ENCODE measurements at places on chromosomes 4 and X. TPM values are rescaled to one million over a fixed set of nuclear protein-coding genes. Genes with fewer than 3 reads are reported as not detected.

Gene DAPP1
- 16.7 TPM for total RNA-seq

Gene SSX3
- total RNA-seq, result not detected

Gene CXCL11
- total RNA-seq, result not detected

Gene CLGN
- total RNA-seq, result 0.13 TPM

Gene F9
- not detected for total RNA-seq

Gene BMX
- not detected for total RNA-seq

Gene CSTF2
- 35.5 TPM for total RNA-seq

Gene HTN3
- not detected for total RNA-seq

Gene SLC34A2
- total RNA-seq, result not detected

DNA sequence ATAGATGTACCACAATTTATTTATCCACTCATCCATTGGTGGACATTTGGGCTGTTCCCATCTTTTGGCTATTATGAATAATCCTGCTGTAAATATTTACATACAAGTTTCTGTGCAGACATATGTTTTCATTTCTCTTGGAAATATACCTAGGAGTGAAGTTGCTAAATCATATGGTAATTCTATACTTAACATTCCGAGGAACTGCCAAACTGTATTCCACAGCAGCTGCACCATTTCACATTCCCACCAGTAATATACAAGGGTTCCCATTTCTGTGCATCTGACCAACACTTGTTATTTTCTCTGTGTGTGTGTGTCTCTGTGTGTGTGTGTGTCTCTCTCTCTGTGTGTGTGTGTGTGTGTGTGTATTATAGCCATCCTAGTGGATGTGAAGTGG lies 15.4 kb upstream of the DOCK11 start:
- no peak overlapping the region for H3K4me3 ChIP-seq
- no peak for DNase-seq
- no peaks in the 10 kb centered on the region for H3K4me1 ChIP-seq
- no peaks in the 10 kb centered on the region for H3K27me3 ChIP-seq

- peaks cover 5% of the 10 kb centered on the region for H3K27me3 ChIP-seq
- H3K4me1 ChIP-seq, result no peaks in the 10 kb centered on the region
- no peak overlapping the region for H3K27ac ChIP-seq
- H3K36me3 ChIP-seq, result no peaks in the 10 kb centered on the region
- peak; percentile 46 for DNase-seq
- no peak overlapping the region for H3K4me3 ChIP-seq
These were observed 163.6 kb downstream of the ZNF674 start for GRCh38 chrX:46381630-46382029.

- no peak overlapping the region for H3K4me3 ChIP-seq
- no peaks in the 10 kb centered on the region for H3K4me1 ChIP-seq
- no peaks in the 10 kb centered on the region for H3K27me3 ChIP-seq
- no peaks in the 10 kb centered on the region for H3K36me3 ChIP-seq
These were observed 218.2 kb downstream of the BANK1 start for GRCh38 chr4:102008711-102009110.

DNA sequence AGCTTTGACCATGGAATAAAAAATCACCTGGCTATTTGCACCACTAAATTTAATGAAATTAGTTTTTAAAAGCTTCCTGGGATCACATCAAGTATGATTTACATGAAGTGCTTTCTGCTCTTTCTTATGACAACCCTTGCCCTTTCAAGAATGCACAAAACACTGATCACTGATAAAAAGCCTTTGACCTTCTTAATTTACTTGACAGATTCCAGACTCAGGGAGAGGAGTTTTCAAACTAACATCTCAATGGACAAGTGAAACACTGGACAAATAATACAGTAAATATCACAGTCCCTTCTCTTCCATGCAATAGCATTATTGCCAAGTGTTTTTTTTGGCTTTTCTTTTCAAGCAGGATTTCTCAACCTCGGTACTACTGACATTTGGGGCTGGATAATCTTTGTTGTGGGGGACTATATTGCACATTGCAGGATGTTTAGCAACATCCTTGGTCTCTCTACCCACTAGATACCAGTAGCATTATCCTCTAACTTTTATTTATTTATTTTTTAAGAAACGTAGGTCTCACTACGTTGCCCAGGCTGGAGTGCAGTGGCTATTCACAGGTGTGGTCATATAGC lies 86.3 kb downstream of the ZNF827 start:
- no peaks in the 10 kb centered on the region for H3K27me3 ChIP-seq
- peaks cover 6% of the 10 kb centered on the region for H3K4me1 ChIP-seq
- H3K36me3 ChIP-seq, result peaks cover 14% of the 10 kb centered on the region
- H3K27ac ChIP-seq, result no peak overlapping the region

DNA sequence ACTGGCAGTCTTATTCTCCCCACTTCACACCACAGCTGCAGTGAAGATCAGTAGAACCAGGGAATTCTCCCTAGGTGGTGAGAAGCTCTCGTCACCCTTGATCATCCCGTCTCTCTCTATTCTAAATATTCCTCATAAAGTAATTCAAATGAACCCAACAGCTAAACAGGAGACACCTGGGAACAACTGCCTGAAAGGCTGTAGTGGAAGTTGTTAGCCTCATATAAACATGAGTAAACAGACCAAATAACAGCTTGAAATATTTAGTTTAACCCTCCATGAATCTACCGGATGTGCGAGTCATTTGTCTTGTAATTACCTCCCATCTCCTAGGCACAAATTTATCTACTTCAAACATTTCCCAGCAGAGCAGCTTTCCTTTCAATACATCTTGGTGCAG lies 30.4 kb upstream of the APELA start:
- no peak overlapping the region for H3K27ac ChIP-seq
- no peaks in the 10 kb centered on the region for H3K4me1 ChIP-seq
- no peak for DNase-seq
- H3K36me3 ChIP-seq, result no peaks in the 10 kb centered on the region

DNA sequence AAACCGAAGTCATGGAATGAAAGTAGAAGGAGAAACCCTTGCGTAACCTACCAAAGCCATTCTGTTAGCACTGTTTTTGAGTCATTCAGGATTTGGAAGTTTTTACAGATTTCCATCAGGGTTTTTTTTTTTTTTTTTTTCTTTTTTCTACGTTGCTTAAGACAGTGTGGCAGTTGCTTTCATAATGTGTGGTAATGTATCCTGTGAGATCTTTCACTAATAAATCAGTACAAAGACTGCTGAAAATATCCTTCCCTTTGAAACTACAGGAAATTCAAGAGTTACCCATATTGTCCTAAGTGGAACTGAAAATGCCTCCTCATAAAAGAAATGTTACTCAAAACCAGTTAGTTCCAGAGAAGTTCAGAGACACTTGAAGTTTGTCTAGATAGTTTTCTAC lies 137.8 kb downstream of the RAPGEF2 start:
- H3K27ac ChIP-seq, result no peak overlapping the region
- H3K4me1 ChIP-seq, result no peaks in the 10 kb centered on the region
- no peak for DNase-seq
- H3K36me3 ChIP-seq, result no peaks in the 10 kb centered on the region
- H3K27me3 ChIP-seq, result no peaks in the 10 kb centered on the region
- H3K4me3 ChIP-seq, result no peak overlapping the region

DNA sequence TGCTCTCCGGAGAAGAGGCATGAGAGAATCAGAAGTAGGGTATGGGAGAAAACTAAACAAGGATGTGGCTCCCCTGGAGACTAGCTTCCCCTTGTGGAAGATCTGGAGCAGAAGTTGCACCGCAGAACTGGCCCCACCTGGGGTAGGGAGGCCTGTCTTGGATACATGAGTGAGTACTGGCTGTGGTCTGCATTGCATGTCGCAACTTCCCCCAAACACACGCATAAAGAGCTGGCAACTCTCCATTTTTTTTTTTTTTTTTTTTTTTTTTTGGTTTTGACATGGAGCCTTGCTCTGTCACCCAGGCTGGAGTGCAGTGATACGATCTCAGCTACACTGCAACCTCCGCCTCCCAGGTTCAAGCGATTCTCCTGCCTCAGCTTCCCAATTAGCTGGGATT lies 119.9 kb downstream of the EGF start:
- no peak overlapping the region for H3K27ac ChIP-seq
- H3K36me3 ChIP-seq, result peaks cover 2% of the 10 kb centered on the region
- no peak overlapping the region for H3K4me3 ChIP-seq
- DNase-seq, result no peak
- H3K27me3 ChIP-seq, result peaks cover 27% of the 10 kb centered on the region

GRCh38 chrX:66019974-66020373 lies 19.9 kb downstream of the VSIG4 start:
- peaks cover 57% of the 10 kb centered on the region for H3K36me3 ChIP-seq
- no peak for DNase-seq
- H3K27me3 ChIP-seq, result no peaks in the 10 kb centered on the region
- peak overlapping the region; percentile 12 for H3K27ac ChIP-seq
- H3K4me3 ChIP-seq, result no peak overlapping the region

DNA sequence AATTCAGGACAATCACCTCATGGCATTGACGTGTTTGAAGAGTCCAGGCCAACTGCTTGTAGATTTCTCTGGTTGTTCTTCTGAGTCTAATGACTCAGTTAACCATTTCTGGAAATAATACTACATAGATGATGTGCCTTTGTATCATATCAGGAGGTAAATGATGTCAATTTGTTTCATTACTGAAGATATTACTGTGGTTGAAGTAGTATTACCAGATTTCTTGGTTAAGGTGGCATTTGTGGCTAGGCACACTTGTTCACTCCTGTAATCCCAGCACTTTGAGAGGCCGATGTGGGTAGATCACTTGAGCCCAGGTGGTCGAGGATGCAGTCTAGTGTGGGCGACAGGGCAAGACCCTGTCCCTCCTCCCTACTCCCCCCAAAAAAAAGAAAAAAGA lies 15.7 kb downstream of the RPL9 start:
- peaks cover 9% of the 10 kb centered on the region for H3K4me1 ChIP-seq
- no peak overlapping the region for H3K4me3 ChIP-seq
- no peak for DNase-seq
- no peak overlapping the region for H3K27ac ChIP-seq
- H3K36me3 ChIP-seq, result peaks cover 2% of the 10 kb centered on the region
- peaks cover 3% of the 10 kb centered on the region for H3K27me3 ChIP-seq

GRCh38 chr4:139558235-139559088 lies 2.4 kb upstream of the SETD7 start:
- H3K4me1 ChIP-seq, result peaks cover 54% of the 10 kb centered on the region
- H3K27ac ChIP-seq, result no peak overlapping the region
- DNase-seq, result no peak
- H3K27me3 ChIP-seq, result peaks cover 6% of the 10 kb centered on the region
- peaks cover 4% of the 10 kb centered on the region for H3K36me3 ChIP-seq

- no peaks in the 10 kb centered on the region for H3K36me3 ChIP-seq
- no peak for DNase-seq
- H3K27ac ChIP-seq, result no peak overlapping the region
- H3K27me3 ChIP-seq, result no peaks in the 10 kb centered on the region
- no peak overlapping the region for H3K4me3 ChIP-seq
These were observed 12.9 kb downstream of the DCAF8L1 start for GRCh38 chrX:27968352-27968751.

- no peaks in the 10 kb centered on the region for H3K27me3 ChIP-seq
- no peak overlapping the region for H3K4me3 ChIP-seq
These were observed 93.3 kb downstream of the CPZ start for GRCh38 chr4:8685831-8686230.

- H3K27me3 ChIP-seq, result no peaks in the 10 kb centered on the region
- no peak overlapping the region for H3K27ac ChIP-seq
- H3K4me3 ChIP-seq, result no peak overlapping the region
- H3K36me3 ChIP-seq, result peaks cover 4% of the 10 kb centered on the region
- H3K4me1 ChIP-seq, result peaks cover 9% of the 10 kb centered on the region
These were observed 29.9 kb downstream of the ARL13A start for GRCh38 chrX:100999451-100999850.

DNA sequence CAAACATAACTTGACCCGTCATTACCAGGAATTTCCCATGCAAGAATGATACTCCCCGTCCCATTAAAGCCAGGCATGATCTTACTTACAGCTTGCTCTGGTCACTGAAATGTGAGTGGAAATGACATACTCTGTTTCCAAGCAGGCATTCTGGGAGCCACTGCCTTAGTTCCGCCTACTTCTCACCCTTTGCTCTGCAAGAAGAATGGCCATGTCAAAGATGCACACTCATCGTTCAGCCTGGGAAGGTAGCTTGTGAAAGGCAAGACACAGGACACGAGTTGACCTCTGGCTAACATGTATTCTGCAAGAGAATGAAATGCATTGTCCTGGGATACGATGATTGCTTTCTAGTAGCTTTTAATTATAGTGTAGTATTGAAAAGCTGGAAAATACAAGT lies 1144.4 kb downstream of the NLGN4X start:
- no peak overlapping the region for H3K4me3 ChIP-seq
- H3K27ac ChIP-seq, result no peak overlapping the region
- DNase-seq, result no peak
- no peaks in the 10 kb centered on the region for H3K4me1 ChIP-seq

GRCh38 chr4:92551616-92552015 lies 247.8 kb downstream of the GRID2 start:
- no peak overlapping the region for H3K4me3 ChIP-seq
- H3K4me1 ChIP-seq, result no peaks in the 10 kb centered on the region
- DNase-seq, result no peak
- no peak overlapping the region for H3K27ac ChIP-seq
- H3K36me3 ChIP-seq, result no peaks in the 10 kb centered on the region
- H3K27me3 ChIP-seq, result no peaks in the 10 kb centered on the region

GRCh38 chrX:53440621-53441517 lies 6.7 kb upstream of the HSD17B10 start:
- peaks cover 2% of the 10 kb centered on the region for H3K27me3 ChIP-seq
- H3K27ac ChIP-seq, result peak overlapping the region; percentile 75
- peaks cover 42% of the 10 kb centered on the region for H3K4me1 ChIP-seq
- H3K36me3 ChIP-seq, result no peaks in the 10 kb centered on the region

- H3K27ac ChIP-seq, result no peak overlapping the region
- H3K4me1 ChIP-seq, result peaks cover 7% of the 10 kb centered on the region
- no peaks in the 10 kb centered on the region for H3K36me3 ChIP-seq
These were observed 99.1 kb downstream of the AFF1 start for GRCh38 chr4:87033902-87034301.

- DNase-seq, result no peak
- peaks cover 10% of the 10 kb centered on the region for H3K27me3 ChIP-seq
- peaks cover 2% of the 10 kb centered on the region for H3K36me3 ChIP-seq
- H3K4me1 ChIP-seq, result peaks cover 2% of the 10 kb centered on the region
- no peak overlapping the region for H3K4me3 ChIP-seq
- H3K27ac ChIP-seq, result no peak overlapping the region
These were observed 2.2 kb downstream of the SLITRK4 start for GRCh38 chrX:143633461-143634308.

GRCh38 chr4:27684610-27685011 lies 824.0 kb downstream of the STIM2 start:
- no peaks in the 10 kb centered on the region for H3K36me3 ChIP-seq
- no peaks in the 10 kb centered on the region for H3K27me3 ChIP-seq
- H3K27ac ChIP-seq, result no peak overlapping the region
- no peaks in the 10 kb centered on the region for H3K4me1 ChIP-seq

DNA sequence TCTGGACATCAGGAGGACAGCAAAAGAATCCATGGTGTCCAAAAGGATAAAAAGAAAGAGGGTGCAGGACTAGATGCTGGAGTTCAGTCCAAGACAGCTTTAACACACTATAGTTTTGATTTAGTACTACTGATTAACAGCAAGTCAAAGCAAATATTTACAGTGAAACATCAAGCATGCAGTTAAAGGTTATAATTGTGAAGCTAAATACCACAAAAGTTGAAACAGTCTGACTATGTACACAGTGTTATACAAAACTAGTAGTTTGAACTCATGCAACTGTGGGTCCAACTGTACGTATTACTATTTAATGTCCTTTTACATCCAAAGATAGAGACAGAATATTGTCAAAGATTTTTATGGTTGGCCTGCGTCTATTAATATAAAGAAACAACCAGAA lies 57.6 kb downstream of the CHIC2 start:
- DNase-seq, result no peak
- H3K27me3 ChIP-seq, result no peaks in the 10 kb centered on the region
- no peak overlapping the region for H3K4me3 ChIP-seq
